ENCODE measurements at places on chromosomes 16 and 17. TPM values are rescaled to one million over a fixed set of nuclear protein-coding genes. Genes with fewer than 3 reads are reported as not detected.
A peak's percentile ranks its signal among the peaks of the same experiment; 100 is the strongest.

- H3K27ac ChIP-seq = peak overlapping the region; percentile 57
- peak overlapping the region; percentile 25 for H3K4me3 ChIP-seq
- no peaks in the 10 kb centered on the region for H3K27me3 ChIP-seq
Observed at GRCh38 chr17:38464723-38465390, 36.6 kb downstream of the ARHGAP23 start.

DNA sequence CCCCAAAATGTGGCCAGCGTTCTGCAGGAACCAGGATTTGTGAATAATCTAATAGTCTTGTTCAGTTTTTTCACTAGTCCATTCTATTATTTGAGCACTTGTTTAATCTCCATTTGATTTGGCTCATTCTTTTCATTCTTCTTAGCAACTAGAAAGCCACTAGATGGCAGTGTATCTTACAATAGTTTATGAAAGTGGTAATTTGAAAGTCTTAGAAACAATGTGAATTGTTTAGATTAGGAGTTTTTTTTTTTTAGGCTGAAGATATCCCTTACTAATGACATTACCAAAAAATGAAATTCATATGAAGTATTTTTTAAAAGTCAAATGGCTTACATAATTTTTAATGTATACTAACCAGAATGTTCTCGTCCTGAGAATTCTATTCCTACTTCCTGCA, 6.7 kb downstream of the ERI2 start:
- no peaks in the 10 kb centered on the region for H3K27me3 ChIP-seq
- no peak overlapping the region for H3K4me3 ChIP-seq
- no peaks in the 10 kb centered on the region for H3K4me1 ChIP-seq
- no peak overlapping the region for H3K27ac ChIP-seq
- no peaks in the 10 kb centered on the region for H3K36me3 ChIP-seq

- no peak overlapping the region for H3K4me3 ChIP-seq
- peak; percentile 19 for DNase-seq
- H3K36me3 ChIP-seq = no peaks in the 10 kb centered on the region
- no peak overlapping the region for H3K27ac ChIP-seq
- peaks cover 4% of the 10 kb centered on the region for H3K4me1 ChIP-seq
Observed at GRCh38 chr17:19979917-19980770, 2.5 kb upstream of the AKAP10 start.

- no peak overlapping the region for H3K27ac ChIP-seq
- H3K4me1 ChIP-seq = no peaks in the 10 kb centered on the region
- H3K4me3 ChIP-seq = no peak overlapping the region
Observed at GRCh38 chr16:88434353-88434690, 18.8 kb upstream of the ZFPM1 start.

SDF2 gene
- total RNA-seq = 56.4 TPM
